ENCODE measurements at places on chromosomes 3 and 15.

- H3K27ac ChIP-seq: peak overlapping the region; percentile 24
- peaks cover 30% of the 10 kb centered on the region for H3K4me1 ChIP-seq
- H3K36me3 ChIP-seq: peaks cover 64% of the 10 kb centered on the region
- no peak overlapping the region for H3K4me3 ChIP-seq
Observed at GRCh38 chr3:37249717-37250116, 75.3 kb upstream of the LRRFIP2 start.

DNA sequence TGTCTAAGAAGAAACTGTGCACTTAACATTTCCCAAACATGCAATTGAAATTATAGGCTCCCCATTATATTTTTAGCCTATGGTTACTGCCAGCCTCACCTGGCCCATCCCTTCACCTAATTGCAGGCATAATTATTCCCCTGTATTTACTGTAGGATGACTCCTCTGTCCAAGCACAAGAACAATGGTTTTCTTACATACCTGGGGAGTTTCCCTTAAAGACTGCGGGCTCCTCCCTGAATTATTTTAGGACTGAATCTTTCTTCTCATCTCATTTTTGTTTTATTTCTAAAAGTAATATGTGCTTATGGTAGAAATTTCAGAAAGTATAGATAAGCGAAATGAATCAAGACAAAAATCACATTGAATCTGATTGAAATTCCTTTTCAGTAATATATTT, 11.4 kb downstream of the TM4SF1 start:
- peaks cover 22% of the 10 kb centered on the region for H3K36me3 ChIP-seq
- no peak for DNase-seq
- no peaks in the 10 kb centered on the region for H3K27me3 ChIP-seq
- H3K4me3 ChIP-seq: no peak overlapping the region
- peak overlapping the region; percentile 70 for H3K27ac ChIP-seq

- H3K4me3 ChIP-seq: no peak overlapping the region
- H3K27ac ChIP-seq: no peak overlapping the region
- no peaks in the 10 kb centered on the region for H3K4me1 ChIP-seq
- DNase-seq: no peak
Observed at GRCh38 chr15:39471785-39472574, 108.9 kb upstream of the THBS1 start.

GRCh38 chr3:71680603-71681002, 44.6 kb downstream of the EIF4E3 start:
- H3K27me3 ChIP-seq: no peaks in the 10 kb centered on the region
- peak overlapping the region; percentile 55 for H3K27ac ChIP-seq
- no peak for DNase-seq
- peaks cover 46% of the 10 kb centered on the region for H3K4me1 ChIP-seq

DNA sequence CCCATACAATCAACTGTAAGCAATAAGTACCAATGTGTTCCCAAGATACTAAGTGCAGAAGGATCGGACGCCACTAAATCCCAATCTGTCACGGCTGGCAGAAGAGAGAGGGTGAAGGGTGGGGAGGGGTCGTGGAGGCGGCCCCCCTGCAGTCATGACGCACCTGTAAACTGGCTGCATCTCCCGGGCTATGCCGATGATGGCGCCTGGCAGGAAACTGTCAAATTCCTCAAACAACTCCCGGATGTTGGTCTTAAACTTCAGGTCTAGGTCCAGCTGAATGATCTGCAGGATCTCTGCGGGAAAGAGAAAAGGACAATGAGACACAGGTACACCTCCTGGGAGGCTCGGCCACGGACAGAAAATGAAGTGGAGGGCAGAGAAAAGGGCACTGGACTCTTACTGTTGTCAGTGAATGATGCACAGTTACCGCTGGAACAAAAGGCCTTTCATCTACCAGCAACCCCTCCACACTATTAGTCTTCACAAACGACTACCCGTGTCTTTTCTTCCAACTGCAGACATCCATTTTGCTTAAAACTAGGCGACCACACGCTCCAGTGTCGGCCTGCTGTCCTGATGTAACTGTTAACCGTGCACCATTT, 114.6 kb downstream of the XXYLT1 start:
- no peaks in the 10 kb centered on the region for H3K27me3 ChIP-seq
- DNase-seq: no peak
- H3K27ac ChIP-seq: no peak overlapping the region
- H3K4me1 ChIP-seq: peaks cover 31% of the 10 kb centered on the region

- no peaks in the 10 kb centered on the region for H3K36me3 ChIP-seq
- no peak for DNase-seq
- no peak overlapping the region for H3K27ac ChIP-seq
- no peaks in the 10 kb centered on the region for H3K4me1 ChIP-seq
- H3K4me3 ChIP-seq: no peak overlapping the region
Observed at GRCh38 chr3:39224288-39224687, 31.9 kb upstream of the XIRP1 start.

DNA sequence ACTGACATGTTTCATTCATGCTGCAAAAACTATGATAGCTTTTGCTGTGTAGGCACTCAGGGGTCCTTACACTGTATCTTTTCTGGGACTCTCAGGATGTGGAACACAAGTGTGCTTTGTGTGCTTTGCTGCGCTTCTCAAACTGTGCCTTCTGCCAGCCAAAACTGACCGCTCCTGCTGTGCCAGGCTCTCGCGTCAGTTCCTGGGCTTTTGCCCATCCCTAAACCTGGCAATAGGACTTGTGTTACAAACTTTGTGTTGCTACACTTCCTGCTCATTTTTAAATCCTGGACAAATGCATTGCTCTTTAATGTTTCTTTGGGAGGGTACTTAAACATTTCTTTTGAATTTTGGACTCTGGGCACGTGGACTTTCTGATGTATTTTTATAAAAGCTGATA, 60.3 kb downstream of the DIPK2A start:
- no peaks in the 10 kb centered on the region for H3K27me3 ChIP-seq
- no peak for DNase-seq
- H3K4me3 ChIP-seq: no peak overlapping the region
- H3K4me1 ChIP-seq: no peaks in the 10 kb centered on the region

- no peak overlapping the region for H3K27ac ChIP-seq
- H3K4me3 ChIP-seq: no peak overlapping the region
- H3K27me3 ChIP-seq: no peaks in the 10 kb centered on the region
- H3K4me1 ChIP-seq: no peaks in the 10 kb centered on the region
Observed at GRCh38 chr3:186967686-186968085, 37.4 kb downstream of the ST6GAL1 start.
